ENCODE measurements at places on chromosomes 2 and 18.
A peak's percentile ranks its signal among the peaks of the same experiment; 100 is the strongest.

DNA sequence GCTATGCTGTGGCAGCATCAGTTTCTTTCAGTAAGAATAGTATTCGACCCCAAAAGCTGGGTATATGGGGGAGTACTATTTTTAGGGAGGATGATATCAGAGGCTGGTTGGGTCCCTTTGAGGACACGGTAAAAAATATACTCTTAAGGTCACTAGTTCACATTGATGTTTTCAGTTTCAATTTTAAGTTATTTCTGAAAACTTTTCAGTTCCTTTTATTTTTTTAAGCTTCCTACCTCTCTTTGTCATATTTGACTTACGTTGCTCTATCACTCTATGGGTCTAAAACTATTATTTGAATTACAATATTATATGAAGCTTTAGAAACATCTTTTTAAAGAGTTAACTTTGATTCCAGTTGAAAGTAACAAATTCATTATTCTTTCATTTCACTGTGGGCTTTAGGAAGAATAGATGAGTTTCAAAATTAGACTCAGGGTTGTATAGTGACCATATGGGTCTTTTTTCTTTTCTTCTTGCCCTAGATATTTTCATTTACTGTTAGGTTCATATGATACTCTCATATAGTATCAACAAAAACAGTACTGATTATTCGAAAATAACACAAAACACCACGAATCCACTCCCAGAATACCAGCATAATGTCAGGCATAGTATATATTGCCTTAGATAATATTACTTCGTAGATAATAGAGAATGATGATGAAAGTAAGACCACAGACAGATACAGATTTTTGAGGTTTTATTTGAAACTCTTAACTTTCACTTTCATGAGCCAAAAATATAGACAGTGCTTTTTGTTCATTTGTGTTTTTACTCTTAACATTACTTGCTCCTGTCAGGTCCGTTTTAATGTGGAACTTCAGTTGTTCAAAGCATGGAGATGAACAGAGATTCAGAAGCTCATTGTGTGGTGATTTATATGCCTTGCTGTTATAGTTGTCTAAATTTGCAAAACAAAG lies 9.8 kb downstream of the RMDN2 start:
- DNase-seq: no peak

DNA sequence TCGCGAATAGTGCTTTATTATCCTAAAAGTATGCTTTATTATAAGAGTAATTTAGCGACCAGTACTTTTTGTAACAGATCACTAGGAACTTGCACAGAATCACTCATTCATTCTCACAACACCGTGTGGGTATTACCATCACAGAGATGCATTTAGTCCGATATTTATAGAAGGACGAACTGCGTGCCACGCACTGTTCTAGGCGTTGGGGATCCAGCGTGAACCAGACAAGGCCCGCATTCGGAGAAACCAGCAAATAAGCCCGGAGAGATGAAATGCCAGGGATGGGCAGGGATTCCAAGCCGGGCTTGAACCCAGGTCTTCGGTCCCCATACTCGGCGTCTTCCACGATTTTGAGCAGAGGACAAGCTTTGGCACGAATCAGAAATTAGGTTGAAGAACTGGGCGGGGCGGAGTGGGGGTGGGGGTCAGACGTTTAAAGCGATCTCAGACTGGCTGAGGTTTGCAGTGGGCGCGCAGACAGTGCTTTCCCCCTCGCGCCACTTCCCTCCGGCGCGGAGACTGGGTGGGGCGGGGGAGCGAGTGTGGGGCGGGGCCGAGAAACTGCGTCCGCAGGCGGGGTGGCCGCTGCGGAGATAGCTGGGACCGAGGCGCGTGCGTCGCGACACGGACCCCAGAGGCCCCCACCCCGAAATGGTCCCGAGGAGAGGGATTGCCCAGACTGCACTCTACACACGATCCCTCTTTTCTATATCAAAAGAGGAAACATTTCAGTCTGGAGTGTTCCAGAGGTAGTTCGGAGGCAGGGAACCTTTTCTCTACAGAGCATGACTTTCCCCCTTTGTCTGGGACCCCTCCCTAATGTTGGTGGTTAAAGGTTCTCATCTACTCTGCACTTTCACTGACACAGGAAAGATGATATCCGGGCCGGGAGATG lies 1.1 kb upstream of the CXCR4 start:
- DNase-seq: peak; percentile 70

DNA sequence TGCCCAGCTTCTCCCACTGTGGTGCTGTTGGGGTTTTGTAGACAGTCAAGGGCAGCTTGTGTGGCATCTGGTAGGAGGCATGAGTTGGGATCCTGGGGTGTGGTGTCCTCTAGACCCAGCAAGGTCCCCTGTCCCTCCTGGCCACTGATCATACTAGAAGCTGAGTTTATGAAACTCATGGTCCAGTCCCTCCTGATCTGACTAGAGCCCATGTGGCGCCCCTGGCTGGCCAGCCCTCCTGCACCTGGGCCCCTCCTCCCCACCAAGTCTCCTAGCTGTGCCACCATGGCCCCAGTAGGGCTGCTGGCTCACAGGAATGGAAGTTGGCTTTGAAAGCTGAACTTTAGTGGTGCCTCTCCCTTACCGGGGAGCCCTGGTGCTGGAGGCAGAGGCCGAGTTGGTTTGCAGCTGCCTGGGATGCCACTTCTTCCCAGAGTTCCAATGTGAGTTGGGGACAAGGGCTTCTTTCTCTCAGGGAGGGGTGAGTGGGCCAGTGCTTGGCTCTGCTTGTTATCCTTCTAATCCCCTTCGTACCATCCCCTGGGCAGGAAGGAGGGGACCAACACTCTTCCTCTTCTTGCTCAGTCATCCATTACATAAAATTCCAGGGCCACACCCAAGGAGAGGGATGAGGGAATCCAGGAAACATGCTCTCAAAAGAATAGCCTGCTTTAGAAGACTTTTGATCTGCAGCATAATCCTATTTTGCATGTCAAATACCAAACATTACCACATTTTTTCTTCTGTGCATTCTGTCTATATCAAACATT lies 37.5 kb upstream of the HAAO start:
- DNase-seq: no peak

DNA sequence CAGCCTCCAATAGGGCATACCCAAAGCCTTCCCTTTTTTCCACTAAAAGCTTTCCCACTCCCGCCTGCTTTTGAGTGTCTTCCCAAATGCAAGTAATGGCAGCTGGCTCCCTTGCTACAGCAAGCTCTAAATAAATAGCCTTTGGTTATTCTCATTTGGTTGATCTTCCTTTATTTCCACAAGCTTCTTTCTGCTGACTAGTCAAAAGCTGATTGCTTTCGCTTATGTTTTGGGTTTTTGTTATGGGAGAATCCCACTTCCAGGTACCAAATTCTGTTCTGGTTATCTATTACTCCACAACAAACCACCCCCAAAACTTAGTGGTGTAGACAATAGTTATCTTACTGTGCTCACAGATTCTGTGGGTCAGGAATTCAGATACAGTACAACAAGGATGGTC lies 22.3 kb downstream of the SP5 start:
- no peak for DNase-seq

DNA sequence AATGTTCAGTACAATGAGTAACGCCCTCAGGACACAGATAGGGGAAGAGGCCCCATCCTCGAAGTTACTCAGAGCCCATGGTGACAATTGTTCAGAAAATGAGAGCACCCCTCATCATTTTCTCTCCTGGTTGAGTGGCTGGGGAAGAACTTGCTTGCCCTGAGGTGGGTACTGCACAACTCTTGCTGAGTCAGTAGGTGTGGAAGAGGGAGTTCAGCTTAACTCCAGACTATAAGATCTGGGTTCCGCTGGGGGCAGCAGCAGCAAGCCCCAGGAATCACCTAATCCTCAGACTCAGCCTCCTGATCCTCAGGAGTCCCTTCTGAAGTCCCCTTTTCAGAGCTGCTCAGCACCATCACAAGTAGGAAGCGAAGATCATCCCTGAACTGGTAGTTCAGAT lies 123.7 kb downstream of the PIEZO2 start:
- no peak for DNase-seq
